ENCODE measurements at places on chromosomes 16 and 17.

- DNase-seq = peak; percentile 15
Measured at GRCh38 chr17:83137523-83137922, 58.1 kb downstream of the METRNL start.

- DNase-seq = no peak
Measured at GRCh38 chr16:85991856-85992255, 92.9 kb downstream of the IRF8 start.

- no peak for DNase-seq
Measured at GRCh38 chr17:6011206-6011605, 59.0 kb upstream of the WSCD1 start.

DNA sequence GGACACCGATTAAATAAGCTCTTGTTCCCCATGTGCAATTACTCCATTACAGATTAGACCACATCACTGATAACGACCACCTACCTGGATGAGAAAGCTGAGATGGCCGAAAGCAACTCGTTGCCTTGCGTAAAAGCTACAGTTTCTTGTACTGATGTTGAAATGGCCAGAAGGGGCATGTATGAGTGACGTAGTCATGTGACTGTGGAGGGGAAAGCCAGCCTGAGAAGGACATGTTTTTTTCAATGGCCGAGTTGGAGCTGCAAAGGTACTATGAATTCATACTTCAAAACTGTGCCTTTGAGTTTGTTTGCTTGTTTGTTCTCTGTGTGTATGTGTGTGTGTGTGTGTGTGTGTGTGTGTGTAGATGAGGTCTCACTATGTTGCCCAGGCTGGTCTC, 17.0 kb upstream of the HYDIN start:
- no peak for DNase-seq

DNA sequence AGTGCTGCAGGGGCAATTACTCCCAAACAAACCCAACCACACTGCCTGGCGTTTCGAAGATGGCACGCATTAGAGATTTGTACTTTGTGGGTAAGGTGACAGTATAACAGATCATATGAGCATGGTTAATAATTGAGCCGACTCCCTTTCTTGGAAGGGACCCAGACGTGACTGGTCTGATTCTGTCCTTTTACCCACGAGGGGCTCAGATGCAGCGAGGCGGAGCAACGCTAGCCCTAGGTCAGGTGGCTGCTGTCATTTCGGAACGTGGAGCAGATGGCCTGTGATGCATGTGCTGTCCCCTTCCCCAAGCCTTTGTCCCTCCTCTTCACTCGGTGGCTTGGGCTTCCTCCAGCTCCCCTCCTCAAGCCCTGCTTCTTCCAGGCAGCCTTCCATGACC, 84.2 kb downstream of the SNX29 start:
- no peak for DNase-seq

Measured in Right ventricle myocardium superior (tissue), 1 donor.